Mesenteric fat pad (tissue), 1 donor: ENCODE measurements at places on chromosomes 6 and 20. TPM values are rescaled to one million over a fixed set of nuclear protein-coding genes. Genes with fewer than 3 reads are reported as not detected.

OGFR gene
- total RNA-seq: 47.3 TPM

NOTCH4 gene
- total RNA-seq: 113 TPM

MYO6 gene
- 19.9 TPM for total RNA-seq

KIF25 gene
- 0.93 TPM for total RNA-seq
